NCI-H2171 (cell line): ENCODE measurements at places on chromosomes 3 and 15.
A peak's percentile ranks its signal among the peaks of the same experiment; 100 is the strongest.

DNA sequence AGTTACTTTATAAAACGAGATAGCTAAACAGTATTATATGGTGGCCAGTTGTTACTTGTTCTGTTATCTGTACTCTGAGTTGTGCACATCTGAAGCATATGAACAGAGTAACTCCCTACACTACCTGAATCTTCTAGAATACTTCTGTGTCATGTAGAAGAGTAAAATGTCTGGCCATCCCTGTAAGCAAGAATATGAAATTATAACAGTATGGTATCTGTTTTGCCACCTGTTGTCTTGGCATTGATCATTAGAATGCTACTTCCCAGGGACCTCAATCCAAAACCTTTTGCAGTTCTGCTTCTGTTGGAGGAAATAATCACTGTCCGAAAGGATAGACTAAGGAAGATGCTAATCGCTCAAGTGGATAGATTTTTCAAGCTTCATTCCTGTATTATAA is 1.9 kb downstream of the TEX9 start:
- no peak for DNase-seq

DNA sequence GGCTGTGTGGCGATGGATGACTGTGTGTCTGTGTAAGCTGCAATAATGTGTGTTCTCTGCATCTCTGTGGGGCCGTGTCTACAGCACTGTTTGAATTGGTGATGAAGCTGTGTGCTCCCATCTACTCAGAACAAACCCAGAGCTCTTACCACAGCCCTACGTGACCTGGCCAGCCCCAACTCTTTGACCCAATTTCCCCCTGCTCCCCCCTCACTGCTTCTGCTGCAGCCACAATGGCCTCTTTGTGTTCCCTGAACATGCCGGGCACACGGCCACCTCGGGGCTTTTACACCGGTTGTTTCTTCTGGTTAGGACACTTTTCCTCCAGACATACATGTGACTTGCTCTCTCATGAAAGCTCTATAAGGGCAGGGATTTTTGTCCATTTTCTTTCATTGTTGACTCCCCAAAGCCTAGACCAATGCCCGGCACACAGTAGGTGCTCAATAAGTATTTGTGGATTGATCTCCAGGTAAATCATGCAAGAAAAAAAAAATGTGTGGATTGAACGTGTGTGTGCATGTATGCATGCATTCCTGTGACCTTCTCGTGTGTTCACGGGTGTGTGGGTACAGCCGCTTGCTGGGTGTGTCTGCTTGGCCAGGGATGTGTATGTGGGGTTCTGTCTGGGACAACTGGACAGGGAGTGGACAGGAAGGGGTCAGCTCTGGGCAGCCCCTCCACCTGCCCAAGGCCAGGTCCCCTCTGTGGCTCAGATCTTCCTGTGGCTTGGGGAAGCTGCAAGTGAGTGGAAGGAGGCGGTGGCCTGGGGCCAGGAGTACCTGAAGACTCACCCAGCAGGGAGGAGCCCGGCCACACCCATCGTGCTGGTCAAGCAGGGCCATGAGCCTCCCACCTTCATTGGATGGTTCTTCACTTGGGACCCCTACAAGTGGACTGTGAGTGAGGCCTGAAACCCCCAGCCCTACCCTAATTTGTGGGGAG is 14.8 kb downstream of the VILL start:
- no peak for DNase-seq

GRCh38 chr15:48631176-48631770 is 14.2 kb downstream of the FBN1 start:
- DNase-seq, result no peak

- DNase-seq, result no peak
Measured at GRCh38 chr3:107242579-107242978, 134.7 kb upstream of the CCDC54 start.

DNA sequence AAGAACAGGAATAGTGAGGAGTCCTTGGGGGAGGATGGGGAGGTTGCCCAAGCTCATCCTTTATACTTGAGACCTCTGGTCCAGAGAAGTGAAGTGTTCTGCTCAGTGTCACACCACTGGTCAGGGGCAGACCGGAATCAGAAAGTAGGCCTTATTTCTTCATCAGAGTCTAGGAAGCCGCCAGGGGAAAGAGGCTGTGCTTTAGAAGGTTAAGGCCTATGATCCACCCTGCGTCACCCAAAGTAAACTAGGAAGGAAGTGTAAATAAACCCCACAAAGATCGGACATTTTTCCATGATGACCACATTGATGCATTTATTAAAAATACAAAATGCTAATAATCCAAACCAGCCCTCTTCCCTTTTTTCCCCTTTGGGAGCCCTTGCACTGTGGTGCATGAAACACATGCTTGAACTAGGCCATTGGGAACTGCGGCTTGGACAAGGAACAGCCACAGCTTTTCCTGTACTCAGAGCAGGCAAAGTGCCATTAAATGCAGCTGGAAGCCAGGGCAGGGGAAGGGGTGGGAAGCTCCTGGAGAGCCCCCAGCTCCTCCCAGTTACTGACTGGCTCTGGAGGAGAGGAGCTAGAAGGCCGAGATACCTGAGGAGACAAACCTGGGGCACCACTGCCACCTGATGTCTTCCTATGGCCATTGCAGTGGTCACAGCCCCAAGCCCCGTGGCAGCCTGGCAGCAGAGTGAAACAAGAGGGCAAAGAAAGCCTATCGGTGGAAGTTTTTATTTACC is 37.0 kb downstream of the CDC25A start:
- DNase-seq, result no peak

GRCh38 chr3:80559701-80560100 is 791.9 kb upstream of the ROBO1 start:
- no peak for DNase-seq

GRCh38 chr15:87576486-87577176 is 679.9 kb downstream of the NTRK3 start:
- peak; percentile 21 for DNase-seq

DNA sequence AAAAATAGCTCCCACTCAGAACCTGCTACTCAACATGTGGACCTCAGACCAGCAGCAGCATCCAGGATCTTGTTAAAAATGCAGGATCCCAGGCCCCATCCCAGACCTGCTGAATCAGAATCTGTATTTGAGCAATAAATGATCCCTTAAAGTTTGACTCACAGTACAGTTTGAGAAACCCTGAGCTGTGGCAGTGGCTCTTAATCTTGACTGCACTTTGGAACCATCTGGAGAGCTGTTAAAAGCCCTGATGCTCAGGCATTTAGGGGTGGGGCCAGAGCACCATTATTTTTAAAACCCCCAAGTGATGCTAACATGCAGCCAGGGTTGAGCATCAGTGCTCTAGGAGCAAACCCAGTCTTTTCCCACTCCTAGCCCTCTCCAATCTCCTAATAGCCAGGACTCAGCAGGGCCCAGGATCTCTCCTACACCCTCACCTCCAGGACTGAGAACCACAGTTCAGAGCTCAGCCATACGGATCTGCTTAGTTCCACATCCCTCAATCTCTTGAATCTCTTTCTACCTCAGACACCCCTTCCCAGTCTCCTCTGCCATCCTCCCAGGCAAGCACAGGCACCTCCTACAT is 10.2 kb downstream of the RFTN1 start:
- DNase-seq, result no peak

GRCh38 chr3:13274125-13274524 is 146.0 kb downstream of the NUP210 start:
- DNase-seq, result no peak

GRCh38 chr15:34810443-34811129 is 15.2 kb upstream of the ACTC1 start:
- DNase-seq, result no peak
